Stimulated activated CD4-positive, alpha-beta T cell treated with anti-CD3 and anti-CD28 coated beads, Interleukin-1b, Interleukin-23, amount 100 ng/mL, for 48 hours (primary cell): ENCODE measurements at places on chromosomes 4 and X.

GRCh38 chr4:85520765-85521749 is 46.1 kb downstream of the ARHGAP24 start:
- no peak for DNase-seq

- peak; percentile 52 for DNase-seq
Measured at GRCh38 chr4:42671431-42672194, 14.7 kb upstream of the ATP8A1 start.

DNA sequence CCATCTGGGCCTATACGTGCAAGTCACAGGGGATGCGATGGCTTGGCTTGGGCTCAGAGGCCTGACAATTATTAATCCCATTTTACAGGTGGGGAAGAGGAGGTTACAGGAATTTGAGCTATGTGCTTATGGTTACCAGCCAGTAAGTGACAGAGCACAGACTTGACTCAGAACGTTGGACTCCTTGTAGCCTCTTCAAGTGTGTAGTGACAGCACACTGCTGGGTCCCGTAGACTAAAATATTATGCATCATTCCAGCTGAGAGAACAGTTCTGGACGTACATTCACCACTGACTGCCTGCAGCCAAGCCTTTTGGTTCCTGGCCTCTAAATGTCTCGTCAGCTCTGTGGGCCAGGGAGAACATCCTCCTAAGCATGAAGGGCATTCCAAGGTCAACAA is 314.5 kb downstream of the GPAT3 start:
- DNase-seq = no peak

GRCh38 chr4:77699731-77700210 is 94.2 kb downstream of the CXCL13 start:
- DNase-seq = no peak

GRCh38 chr4:31445526-31445925 is 725.4 kb downstream of the PCDH7 start:
- no peak for DNase-seq

- DNase-seq = no peak
Measured at GRCh38 chr4:30295652-30296051, 424.5 kb upstream of the PCDH7 start.

DNA sequence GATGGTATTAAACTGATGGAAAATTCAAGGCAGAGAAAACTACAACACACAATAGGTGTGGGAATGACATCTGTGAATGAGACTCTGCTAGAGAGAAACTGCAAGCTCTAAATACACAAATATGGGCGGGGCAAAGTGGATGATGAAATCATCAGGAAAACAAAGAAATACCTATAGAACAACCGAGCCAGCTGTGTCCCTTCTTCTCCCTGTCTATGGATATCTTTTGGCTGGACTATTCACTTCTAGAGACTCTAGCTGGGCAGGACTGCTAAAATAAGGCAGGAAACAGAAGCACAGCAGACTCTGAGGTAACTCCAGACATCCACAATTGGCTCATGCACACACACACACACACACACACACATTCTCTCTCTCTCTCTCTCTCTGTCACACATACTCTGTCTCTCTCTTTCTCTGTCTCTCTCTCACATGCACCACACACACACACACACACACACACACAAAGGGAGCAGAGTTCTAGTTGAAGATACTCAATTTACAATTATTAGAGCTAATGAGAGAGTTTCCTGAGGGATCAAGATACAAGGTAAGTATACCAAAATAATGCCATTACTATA is 27.2 kb upstream of the EDNRA start:
- no peak for DNase-seq

GRCh38 chr4:2365054-2365912 is 53.2 kb downstream of the ZFYVE28 start:
- no peak for DNase-seq

DNA sequence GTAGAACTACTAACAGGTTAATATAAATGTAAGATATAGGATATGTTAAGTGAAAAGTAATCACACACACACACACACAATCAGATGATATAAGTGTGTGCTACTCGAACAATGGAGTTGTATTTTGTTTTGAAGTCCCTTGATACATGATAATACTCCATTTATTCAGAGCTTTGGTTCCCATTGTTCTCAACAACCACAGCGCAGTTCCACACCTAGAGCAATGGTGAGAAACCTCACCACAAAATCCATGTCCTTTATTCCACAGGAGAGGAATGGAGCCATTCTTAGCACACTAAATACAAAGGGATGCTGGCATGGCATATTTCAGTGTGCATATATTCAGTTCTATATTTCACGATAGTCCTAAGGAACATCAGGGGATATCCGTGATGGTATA is 139.2 kb downstream of the PPP3CA start:
- DNase-seq = no peak

DNA sequence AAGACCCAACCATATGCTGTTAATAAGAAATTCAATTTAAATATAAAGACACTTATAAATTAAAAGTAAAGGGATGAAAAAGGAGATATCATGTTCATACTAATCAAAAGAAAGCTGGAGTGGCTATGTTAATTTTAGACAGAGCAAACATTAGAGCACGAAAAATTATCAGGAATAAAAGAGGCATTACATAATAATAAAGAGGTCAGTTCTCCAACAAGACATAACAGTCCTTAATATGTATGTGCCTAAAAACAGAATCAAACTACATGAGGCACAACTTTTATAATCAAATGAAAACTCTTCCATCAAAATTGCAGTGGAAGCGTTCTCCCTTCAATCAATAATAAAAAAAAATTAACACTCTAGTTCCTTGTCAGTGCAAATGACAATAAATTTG is 62.6 kb downstream of the ARHGEF6 start:
- no peak for DNase-seq

- no peak for DNase-seq
Measured at GRCh38 chrX:130444641-130445336, 43.0 kb downstream of the RBMX2 start.

DNA sequence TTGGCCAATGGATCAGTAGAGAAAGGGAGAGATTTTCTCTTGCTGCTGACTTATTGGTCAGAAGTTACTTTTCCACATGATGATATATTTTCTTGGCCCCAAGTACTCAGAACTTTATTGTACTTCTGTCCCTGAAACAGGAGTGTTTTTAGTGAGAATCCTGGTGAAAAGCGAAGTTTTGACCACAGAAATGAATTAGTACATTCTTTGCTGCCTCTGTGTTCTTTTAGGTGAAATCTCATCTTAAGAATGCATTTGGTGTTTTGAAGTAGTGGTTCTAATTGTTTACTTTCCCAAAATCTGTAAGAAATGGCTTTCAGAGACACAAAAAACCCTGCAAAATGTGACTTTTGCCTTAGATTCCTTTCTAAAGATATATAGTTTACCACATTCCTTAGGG is 240.4 kb downstream of the FRMPD4 start:
- DNase-seq = no peak

DNA sequence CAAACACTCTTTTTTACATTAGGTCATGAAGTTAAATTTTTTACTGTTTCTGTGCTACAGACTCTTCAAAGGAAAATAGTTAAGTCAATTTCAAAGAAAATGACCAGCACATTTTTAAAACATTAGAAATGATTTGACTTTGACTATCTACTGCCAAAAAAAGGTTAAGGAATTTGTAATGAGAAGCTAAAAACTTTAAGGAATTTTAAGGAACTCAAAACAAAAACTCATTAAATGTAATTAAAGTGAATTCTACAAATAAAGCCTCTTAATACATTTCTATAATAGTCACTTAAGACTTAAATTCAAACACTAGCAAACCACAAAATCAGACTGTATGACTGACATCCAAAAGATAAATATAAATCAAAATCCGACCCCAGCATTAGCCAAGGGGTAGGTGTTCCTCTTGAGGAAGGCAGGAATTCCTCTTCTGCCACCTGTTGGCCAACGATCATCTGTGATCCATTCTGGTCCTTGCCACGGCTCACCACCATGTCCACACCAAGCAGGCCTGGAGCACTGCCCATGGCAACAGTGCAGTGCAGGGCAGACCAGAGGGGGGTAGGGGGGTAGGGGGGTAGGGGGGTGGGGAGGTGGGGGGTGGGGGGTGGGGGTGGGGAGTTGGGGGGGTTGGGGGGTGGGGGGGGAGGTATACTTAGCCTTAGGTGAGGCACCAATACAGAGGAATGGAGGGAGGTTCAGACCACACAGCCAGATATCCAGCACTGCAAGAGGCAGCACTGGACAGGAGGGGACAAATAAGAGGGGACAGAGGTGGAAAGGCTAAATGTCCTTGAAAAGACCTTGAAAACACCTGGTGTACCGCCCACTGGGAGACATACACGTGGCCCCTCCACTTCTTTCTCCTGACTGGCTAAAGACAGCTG is 287.4 kb downstream of the CHIC1 start:
- DNase-seq = no peak

GRCh38 chr4:139892973-139893736 is 227.5 kb downstream of the MGST2 start:
- DNase-seq = no peak

DNA sequence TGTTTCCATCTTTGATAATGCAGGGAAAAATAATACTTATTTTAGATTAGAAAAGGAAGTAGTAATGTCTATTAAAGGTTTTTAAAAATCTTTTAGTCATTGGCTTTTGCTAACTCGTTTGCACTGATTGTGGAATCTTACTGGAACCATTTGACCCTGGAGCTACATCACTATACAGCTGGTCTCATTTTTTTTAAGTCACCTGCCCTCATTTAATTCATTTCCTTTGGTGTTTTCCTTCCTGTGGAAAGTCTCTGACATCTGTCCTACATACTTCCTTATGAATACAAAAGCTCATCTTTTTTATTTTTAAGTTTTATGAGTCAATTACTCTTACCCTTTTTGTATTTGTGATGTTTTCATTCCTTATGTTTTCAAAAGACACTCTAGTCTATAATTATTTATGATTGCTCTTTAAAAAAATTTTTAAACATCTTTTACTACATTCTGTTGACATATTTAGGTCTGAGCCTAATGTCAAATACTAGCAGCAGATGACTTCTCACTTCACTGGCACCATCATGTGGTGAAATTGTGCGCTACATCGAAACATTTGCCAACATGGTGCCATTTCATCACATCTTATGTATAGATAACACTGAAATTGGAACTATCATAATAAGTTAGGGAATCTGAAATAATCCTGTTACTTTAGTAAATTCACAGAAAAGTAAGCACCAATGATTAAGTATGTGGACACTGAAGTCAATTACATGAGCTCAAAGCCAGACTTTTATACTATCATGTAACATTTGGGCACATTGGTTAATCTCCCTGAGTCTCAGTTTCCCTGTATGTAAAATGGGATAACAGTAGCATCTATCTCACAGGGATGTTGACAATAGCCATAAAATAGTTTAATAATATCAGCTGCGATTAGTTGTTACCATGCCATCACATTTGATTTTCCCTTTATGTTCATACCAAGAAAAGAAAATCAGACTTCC is 9.4 kb upstream of the MMAA start:
- peak; percentile 65 for DNase-seq

- DNase-seq = no peak
Measured at GRCh38 chr4:39568805-39569204, 41.6 kb upstream of the UGDH start.

DNA sequence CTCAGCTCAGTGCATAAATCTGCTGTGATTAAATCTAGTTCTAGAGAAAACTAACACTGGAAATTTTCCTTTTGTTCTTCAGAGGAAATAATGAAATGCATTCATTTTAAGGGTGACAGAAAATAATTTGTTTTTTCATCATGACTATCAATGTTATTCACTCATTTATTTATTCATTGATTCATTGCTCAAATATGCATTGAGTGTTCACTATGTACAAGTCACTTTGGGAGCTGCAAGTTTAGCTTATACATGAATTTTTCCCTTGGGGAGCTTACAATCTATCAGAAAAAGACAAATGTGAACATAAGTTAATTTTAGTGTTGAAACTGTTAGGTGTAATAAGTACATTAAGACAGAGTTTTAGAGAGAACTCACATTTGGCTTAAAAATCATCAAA is 897.8 kb downstream of the CENPC start:
- DNase-seq = no peak

DNA sequence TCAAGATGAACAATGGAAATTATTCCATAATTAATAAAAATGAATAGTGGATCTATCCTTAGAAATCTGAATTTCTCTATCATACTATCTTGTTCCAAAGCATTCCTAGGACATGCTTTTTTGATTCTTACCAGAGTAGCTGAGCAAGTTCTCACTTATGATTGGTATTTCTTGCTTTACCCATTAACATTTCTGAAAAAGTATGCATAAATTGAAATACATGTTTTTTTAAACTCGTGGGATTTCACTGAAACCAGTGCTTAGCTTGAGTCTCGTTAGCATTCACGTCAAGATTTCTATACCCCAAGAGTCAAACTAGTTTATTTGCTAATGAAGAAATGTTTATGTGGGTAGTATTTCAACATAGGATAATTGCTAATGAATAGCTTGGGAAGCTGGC is 89.0 kb downstream of the ELOVL6 start:
- no peak for DNase-seq
